ENCODE measurements at places on chromosomes 3 and 15. TPM values are rescaled to one million over a fixed set of nuclear protein-coding genes. Genes with fewer than 3 reads are reported as not detected.

The ZCWPW2 gene
- 0.37 TPM for total RNA-seq

The AHSG gene
- total RNA-seq = not detected

The ZBTB20 gene
- total RNA-seq = 5.2 TPM

The CCR2 gene
- total RNA-seq = 0.09 TPM

The CDCP1 gene
- 3.7 TPM for total RNA-seq

The HCLS1 gene
- total RNA-seq = 200 TPM

The C15orf40 gene
- 20.2 TPM for total RNA-seq

The ITGA11 gene
- total RNA-seq = 3.2 TPM

The SEMA4B gene
- total RNA-seq = 15.8 TPM

The GABRR3 gene
- not detected for total RNA-seq

The THOC7 gene
- 80.8 TPM for total RNA-seq

The ZFAND6 gene
- 37.2 TPM for total RNA-seq

The GPR62 gene
- total RNA-seq = not detected

Data from activated CD4-positive, alpha-beta T cell treated with anti-CD3 and anti-CD28 coated beads for 36 hours (primary cell).